Transverse colon (tissue), 4 donors: ENCODE measurements at places on chromosomes 13 and 19. TPM values are rescaled to one million over a fixed set of nuclear protein-coding genes. Genes with fewer than 3 reads are reported as not detected.

Gene SYT3
- not detected for total RNA-seq

GRCh38 chr19:48565090-48565489, 13.1 kb downstream of the SULT2B1 start:
- no peak for DNase-seq

DNA sequence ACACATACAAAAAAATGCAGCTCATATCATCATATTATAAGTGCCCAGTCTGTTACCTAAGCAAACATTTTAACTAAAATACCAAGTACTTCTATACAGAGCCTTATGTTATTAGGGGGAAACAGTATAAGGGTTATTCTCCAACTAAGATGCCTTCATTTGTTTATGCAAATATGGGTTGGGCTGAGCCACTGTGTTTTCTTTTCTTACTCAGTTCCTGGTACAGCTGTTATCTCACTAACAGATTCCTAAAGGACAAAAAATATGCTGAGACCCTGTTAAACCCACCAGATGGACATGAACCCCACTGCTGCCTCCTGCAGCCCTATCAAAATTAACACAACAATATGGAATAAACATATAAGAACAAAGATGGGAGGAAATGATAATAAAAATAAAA, 34.5 kb upstream of the SMAD9 start:
- DNase-seq, result no peak

- DNase-seq, result no peak
Observed at GRCh38 chr13:51929699-51930098, 67.9 kb downstream of the CCDC70 start.

DNA sequence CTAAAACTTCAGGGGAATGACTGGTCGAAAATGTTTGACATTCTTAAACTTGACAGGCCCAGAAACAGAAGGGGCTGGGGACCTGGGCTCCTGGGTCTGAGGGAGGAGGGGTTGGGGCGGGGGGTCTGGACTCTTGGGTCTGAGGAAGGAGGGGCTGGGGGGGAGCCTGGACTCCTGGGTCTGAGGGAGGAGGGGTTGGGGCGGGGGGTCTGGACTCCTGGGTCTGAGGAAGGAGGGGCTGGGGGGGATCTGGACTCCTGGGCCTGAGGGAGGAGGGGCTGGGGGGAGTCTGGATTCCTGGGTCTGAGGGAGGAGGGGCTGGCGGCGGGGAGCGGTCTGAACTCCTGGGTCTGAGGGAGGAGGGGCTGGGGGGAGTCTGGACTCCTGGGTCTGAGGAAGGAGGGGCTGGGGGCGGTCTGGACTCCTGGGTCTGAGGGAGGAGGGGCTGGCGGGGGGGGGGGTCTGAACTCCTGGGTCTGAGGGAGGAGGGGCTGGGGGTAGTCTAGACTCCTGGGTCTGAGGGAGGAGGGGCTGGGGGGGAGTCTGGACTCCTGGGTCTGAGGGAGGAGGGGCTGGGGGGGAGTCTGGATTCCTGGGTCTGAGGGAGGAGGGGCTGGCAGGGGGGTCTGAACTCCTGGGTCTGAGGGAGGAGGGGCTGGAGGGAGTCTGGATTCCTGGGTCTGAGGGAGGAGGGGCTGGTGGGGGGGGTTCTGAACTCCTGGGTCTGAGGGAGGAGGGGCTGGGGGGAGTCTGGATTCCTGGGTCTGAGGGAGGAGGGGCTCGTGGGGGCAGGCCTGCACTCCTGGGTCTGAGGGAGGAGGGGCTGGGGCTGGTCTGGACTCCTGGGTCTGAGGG, 5.5 kb upstream of the KLK6 start:
- DNase-seq, result no peak

DNA sequence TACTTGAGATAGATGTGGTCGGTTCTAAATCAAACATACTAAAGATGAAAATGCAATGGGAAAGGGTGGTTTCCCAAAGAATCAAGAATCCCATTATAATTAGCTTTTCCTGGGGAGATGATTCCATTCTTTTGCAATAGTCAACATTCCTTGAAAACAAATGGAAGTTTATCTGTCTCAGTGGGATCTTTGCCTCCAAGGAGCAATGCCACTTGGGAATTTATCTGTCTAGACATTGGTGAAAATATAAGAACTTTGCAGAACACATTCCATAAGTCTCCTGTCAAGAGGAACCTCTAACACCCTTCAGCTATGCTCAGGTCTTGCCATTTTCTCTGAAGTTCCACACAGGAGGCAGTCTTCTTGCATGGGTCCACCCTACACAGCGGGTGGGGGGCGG, 152.5 kb downstream of the KCTD12 start:
- DNase-seq, result no peak

DNA sequence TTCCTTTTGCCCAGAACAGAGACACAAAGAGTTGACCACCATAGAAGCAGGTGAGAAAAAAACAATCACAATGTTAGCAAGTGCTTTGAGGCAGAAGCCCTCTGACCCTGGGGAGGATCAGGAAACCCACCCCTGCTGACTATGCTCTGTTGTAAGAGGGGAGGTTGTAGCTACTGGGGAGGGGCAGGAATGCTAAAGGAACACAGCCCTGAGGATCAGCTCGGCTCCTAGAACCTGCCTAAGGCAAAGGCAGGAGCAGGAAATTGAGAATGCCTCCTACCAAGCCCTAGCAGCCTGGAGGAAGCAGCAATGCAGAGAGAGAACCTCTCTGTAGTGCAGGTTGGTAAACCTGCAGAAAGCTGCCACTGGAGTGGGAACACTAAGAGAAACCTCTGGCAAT, 624.0 kb upstream of the KLF12 start:
- no peak for DNase-seq
